ENCODE measurements at places on chromosomes 5 and 9.

DNA sequence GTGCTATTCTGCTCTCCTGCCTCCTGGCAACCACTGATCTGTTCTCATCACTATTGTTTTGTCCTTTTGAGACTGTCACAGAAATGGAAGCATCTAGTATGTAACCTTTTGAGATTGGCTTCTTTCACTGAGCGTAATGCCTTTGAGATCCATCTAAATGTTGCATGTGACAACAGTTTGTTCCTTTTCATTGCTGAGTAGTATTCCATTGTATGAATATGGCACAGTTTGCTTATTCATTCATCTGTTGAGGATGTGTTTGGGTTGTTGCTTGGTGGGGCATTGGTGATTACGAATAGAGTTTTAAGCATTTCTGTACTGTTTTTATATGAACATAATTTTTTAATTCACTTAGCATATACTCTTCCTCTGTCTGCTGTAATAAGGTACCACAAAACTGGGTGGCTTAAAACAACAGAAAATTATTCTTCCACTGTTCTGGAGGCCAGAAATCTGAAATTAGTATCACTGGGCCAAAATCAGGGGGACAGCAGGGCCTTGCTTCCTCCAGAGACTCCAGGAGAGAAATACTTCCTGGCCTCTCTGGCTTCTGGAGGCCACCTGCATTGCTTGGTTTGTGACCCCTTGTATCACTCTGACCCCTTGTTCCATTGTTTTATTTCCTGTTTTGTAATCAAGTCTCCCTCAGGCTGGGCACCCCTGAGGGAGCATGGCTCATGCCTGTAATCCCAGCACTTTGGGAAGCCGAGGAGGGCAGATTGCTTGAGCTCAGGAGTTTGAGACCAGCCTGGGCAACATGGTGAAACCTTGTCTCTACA, 53.0 kb downstream of the EXOSC2 start:
- DNase-seq = no peak

GRCh38 chr5:82338771-82339373, 60.7 kb upstream of the RPS23 start:
- DNase-seq = no peak

- DNase-seq = no peak
These were observed 396.0 kb upstream of the ZNF608 start for GRCh38 chr5:125142458-125142857.

GRCh38 chr9:28121366-28121765, 548.1 kb upstream of the C9orf72 start:
- DNase-seq = no peak

- no peak for DNase-seq
These were observed 273.6 kb upstream of the TAS2R1 start for GRCh38 chr5:9903801-9904200.

GRCh38 chr5:180153099-180153498, 55.9 kb downstream of the RASGEF1C start:
- DNase-seq = no peak

DNA sequence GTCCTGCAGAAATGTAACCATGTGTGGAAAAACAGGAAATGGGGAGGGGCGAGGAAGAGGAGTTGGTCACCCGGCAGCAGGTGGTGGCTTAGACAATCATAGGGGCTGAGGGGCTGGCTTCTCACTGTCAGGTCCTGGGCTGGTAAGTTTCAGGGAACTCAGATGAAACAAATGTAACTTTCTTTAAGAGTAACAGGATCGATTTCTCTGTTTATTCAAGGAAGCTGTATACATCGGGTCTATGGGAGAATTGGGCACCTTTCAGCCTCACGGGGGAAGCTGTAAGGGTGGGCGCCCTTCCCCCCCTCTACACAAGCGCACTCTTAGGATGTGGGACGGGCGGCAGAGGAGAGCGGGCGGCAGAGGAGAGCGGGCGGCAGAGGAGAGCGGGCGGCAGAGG, 104.3 kb upstream of the SIMC1 start:
- DNase-seq = no peak

DNA sequence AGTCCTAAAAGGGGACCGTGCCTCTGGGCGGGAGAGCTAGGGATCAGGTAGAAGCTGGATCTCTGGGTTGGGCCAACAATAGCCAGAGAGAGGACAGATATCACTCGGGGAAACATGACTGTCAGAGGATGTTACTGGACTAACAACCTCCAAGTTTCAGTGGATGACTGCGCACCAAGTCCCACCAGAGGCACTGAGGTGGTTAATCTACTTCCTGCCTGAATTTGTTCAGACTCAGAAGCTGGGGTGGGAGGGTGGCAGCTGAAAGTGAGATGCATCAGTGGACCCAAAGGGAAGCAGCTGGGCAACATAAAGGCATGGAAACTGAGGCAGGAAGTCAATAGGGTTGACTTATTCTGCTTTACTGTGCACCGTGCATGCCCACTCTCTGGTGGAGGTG, 130.1 kb upstream of the SLC44A1 start:
- no peak for DNase-seq

GRCh38 chr5:148455185-148455584, 71.4 kb downstream of the FBXO38 start:
- no peak for DNase-seq

GRCh38 chr5:94893412-94894135, 275.1 kb downstream of the SLF1 start:
- no peak for DNase-seq

DNA sequence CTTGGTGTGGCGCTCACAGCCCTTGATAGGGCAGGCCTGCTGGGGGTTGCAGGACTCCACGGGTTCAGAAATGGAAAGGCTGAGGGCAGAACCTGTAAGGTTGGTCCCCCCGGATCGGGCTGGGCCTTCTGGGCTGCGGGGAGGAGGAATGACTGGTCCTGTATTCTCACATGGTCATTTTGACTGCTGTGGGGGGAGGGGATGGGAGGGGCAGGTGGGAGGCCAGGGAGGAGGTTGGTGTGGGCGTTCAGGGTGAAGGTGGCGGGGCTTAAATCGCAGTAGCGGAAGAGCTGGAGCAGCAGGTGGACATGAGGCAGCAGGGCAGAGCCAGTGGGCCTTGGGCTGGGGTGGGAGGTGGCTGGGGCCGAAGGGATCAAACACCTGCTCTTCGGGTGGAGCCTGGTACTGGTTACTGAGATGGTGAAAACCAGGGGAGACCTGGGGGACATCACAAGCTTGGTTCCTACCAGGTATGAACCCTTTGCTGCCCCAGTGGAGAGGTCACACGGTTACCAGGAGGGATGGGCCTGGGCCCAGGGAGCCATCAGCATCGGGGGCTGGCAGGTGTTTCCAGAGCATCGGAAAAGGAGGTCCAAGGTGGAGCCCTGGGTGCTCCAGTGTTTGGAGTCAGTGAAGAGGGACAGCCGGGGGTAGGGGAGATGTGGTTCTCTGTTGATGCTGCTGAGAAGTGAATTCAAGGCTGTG, 1.8 kb downstream of the MRPS2 start:
- no peak for DNase-seq

GRCh38 chr5:133926489-133927299, 41.7 kb downstream of the C5orf15 start:
- DNase-seq = no peak

DNA sequence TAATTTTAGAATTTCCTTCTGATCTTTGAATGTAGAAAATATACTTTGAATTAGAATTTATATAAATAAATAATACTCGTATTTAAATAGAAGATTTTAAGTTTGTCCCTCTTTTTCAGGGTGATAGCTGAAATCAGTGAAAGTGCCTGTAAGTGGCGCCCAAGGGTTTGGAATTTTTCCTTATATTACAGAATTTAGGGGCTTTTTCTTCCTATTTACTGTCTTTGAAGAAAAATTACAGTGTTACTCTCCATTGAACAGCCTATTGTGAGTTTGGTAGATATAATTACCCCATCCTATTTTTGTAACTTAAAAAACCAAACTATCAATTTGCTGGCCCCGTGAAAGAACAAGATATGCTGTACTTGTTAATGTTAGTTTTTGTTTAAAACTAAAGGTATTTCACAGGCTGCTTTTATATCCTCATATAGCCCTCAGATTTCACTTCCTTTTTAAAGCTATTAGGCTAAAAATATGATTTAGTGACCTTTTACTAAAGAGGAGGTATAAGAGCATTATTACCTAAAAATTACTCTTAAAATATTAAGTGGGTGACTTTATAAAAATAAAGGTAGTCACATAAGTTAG, 3.2 kb downstream of the MAP3K1 start:
- DNase-seq = no peak

- no peak for DNase-seq
These were observed 209.4 kb upstream of the IL12B start for GRCh38 chr5:159539678-159540077.

DNA sequence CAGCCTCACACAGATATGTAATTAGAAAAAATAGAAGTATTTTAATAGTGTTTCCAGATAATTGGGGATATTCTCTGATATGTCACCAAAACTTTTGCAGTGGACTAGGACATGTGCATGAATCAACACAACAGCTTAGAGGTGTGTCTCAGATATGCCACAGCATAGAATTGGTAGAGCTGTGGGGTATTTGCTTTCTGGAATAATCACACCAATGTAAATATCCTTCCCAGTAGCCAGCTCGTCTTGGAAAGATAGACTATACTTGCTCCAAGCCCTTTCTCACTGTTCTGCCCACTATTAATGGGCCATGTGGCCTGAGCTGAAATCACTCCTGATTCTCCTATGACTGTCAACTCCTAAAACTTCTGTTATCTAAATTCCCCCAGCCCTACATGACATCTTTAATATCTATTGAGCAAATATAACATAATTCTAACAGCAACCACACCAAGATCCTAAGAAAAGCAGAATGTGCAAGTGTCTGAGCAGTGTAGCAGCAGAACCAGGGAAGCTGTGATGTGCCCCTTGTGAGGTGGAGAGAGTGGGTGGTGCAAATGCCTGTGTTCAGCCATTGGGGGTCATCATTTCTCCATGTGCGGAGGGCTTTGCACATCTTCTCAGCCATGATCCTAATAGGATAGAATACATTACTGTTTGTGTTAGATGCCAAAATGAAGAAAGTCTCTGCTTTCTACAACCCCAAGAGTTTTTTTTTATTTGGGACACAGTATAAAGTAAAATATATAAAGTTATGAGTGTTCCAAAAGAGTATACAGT, 65.0 kb downstream of the MELK start:
- DNase-seq = no peak

DNA sequence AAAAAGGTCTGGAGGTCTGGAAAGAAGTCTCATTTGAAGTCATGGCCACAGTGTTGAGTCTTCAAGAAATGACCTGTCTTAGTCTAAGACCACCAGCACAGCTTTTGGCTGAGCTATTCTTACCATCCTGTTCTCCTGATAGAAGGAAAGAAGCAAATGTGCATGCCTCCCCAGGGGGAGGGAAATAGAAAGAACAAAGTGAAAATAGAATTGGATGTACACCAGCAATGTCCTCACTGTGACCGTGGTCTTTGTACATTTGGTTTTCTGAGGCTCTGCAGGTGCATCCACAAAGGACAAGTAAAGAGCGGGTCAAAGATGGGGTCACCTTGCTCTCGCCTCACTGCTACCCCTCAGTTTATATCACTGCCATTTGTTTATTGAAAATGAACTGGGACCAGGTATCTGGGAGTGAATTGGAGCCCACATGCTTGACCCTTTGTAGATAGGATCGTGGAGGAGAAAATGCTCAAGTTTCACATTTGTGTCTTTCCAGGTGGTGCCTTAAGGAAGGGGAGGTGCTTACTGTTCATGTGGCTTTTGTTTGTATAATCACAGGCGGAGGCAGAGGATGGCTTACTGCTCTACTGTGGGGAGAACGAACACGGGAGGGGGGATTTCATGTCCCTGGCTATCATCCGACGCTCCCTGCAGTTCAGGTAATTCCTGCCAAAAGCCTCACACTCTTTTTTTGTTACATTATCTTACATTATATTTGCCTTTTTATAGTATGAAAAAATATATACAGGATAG, 147.8 kb downstream of the LIFR start:
- DNase-seq = no peak

GRCh38 chr9:98958271-98958984, 14.7 kb downstream of the COL15A1 start:
- no peak for DNase-seq

DNA sequence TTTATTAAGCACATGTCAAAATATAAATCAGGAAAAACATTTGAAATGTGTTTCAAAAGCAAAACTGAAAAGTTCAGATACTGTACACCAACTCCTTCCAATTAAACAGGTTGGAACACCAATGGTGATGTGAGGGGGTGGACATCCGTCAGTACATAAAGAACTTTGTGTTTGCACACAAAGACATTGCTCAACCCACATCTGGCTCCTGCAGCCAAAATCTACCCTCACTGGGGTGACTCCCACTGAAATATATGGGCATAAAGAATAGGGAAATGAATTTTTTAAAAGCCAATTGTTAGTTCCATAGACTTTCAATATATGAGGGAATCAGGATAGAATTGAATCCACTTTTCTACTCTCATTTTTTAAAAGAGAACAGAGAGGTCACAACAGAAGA, 63.9 kb downstream of the MEGF9 start:
- no peak for DNase-seq

GRCh38 chr5:71693828-71694427, 25.1 kb upstream of the CARTPT start:
- no peak for DNase-seq

DNA sequence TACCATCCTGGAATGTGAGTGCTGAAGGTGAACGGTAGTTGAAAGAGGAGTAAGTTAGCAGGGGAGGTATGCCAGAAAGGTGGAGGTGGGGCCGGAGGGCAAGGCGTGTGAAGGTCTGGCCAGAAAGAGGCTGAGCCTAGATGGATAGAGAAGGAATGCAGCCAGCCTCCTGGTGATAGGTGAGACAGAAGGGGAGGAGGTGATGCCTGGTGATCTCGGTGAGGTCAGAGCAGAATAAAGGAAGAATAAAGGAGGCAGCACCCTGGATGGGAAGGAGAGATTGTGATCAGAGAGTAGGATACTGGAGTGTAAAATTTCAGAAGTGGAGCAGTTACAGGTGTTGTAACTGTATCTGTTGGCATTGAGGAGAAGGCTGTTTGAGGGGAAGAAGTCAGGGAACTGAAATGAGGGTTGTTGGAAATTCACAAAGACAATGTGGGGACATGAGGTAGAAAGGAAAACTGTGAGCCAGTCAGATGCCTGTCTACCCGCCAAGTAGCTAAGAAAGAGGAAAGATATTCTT, 2.0 kb downstream of the GNG10 start:
- no peak for DNase-seq

GRCh38 chr9:120583958-120584369, 4.0 kb upstream of the CDK5RAP2 start:
- peak; percentile 42 for DNase-seq

GRCh38 chr5:52707616-52708015, 80.1 kb upstream of the ITGA1 start:
- no peak for DNase-seq

GRCh38 chr5:132017738-132018625, 6.5 kb upstream of the ACSL6 start:
- DNase-seq = no peak

- no peak for DNase-seq
These were observed 173.0 kb upstream of the MAP1B start for GRCh38 chr5:71934322-71934721.
